ENCODE measurements at places on chromosomes 12 and 14. TPM values are rescaled to one million over a fixed set of nuclear protein-coding genes. Genes with fewer than 3 reads are reported as not detected.

Gene CCDC38
- total RNA-seq, result not detected

Gene ATG14
- 10.9 TPM for total RNA-seq

Gene ABHD12B
- total RNA-seq, result not detected

Gene NTS
- total RNA-seq, result not detected

Gene NEUROD4
- total RNA-seq, result not detected

Gene DCD
- not detected for total RNA-seq

DNA sequence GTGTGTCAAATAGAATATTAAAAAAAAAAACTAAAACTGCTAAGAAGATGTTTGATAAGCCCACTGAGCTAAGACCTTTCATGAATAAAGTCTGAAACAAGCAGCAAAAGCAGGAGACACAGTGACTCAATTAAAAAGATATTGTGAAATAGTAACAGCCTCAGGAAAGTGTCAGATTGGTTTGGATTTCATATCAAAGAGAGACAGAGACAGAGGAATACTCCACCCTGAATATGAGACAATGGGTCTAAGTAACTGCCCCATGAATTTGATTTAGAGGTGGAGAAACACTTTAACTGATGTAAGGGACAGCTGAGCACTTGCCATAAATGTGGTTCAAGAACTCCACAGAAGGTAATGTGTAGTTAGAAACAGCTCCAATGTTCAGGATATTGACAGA is 277.9 kb upstream of the FOXG1 start:
- no peak for DNase-seq

DNA sequence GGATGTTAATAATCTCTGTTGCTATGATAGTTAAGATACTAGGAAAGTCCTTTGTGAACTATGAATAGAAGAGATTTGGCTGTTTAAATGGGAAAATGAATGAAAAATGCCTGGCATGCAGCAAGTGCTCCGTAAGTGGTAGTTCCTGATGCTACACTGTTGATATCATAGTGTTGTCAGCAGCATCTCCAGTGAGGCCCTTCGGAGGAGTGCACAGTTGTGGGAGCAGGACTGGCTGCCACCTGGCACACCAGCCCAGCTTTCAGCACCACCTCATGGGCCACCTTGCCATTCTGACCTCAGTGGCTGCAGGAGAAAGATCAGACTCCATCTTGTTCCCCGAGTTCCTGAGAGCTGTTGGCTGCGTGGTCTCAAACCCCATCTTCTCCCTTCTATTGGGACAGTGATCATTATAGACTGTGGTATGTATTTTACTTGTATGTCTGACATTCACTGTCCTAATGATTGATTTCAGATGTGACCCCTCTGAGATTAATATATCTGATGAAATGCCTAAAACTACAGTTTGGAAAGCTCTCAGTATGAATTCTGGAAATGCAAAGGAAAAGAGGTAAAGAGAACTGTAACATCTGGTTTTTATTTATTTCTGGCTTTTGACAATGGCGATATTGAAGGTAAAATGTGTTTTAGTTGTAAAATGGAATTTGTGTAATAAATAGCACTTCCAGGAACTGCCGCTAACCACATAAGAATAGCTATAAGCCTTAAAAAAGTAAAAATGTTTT is 80.9 kb downstream of the SLC4A8 start:
- DNase-seq, result no peak

GRCh38 chr12:55797068-55797467 is 20.5 kb downstream of the SARNP start:
- peak; percentile 54 for DNase-seq

DNA sequence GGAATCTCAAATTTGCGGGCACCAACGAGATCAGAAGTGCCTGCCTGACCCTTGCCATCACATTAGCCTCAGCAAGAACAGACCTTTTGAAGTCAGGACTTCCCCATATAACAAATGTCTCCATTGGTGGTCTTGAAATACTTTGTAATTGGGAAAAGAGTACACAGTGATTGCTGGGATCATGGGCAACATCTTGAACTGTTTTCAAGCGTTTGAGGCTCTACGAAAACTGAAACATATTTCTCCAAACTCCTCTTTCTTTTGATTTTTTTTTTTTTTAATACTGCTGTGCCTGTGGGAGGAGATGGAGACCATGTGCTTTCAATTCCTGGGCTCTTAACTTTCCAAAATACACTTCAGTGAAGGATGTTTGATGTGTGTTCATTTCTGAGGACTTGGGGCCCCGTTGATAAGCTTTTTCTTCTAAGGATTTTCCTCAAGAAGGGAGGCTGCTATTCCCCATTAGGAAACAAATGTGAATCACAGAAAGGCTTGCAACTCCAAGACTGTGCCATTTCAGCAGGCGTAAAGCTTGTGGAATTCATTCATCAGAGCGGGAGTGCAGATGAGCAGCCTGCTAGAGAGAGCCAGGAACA is 94.5 kb downstream of the TMEM132C start:
- DNase-seq, result no peak

- no peak for DNase-seq
Observed at GRCh38 chr14:58794993-58795762, 157.4 kb downstream of the DACT1 start.

DNA sequence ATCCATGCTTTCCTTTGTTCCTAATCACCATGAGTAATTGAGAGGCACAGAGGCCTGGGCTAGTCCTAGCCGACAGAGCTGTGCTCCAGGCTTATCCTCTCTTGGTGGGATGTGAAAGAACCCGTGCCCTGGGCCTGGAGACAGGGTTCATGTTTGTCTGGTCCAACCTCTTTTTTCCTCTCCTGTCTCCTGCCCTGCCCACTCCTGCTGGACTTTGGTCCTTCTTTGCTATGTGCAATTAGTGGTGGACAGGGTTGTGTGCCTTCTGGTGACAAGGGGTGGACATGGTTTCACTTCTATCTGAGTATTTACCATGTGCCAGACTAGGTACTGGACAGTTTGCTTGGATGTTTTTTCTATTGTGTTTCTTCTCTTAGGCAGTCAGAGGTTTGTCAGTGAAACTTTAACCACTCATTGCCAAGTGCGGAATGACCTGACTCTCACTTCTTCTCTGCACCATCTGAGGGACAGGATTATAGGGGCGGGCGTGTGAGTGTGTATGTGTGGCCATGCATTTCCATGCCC is 126.1 kb downstream of the SMOC1 start:
- no peak for DNase-seq

DNA sequence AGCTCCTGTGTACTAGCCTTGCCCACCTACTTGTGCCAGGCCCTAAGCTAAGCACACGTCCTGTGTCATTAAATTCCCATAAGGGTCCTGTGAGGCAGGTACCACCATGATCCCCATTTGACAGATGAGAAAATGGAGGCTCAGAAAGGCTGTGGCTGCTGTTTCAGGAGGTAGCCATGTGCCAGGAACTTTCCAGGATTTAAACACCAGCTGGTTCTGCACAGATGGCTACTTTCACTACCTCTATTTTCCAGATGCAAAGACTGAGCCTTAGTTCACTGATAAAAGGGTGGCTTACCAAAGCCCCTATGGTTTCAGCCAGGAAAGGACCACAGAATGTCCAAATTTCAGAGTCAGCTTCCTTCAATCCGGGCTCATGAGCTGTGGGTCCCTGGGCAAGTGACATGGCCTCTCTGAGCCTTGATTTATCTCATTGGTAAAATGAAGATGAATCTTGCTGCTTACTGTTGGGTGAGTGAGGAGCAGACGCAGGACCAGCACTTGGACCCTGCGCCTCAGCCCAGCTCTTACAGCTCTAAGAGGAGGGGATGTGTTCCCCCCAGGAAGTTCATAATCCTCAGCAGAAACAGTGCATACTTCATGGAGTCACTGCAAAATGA is 23.5 kb downstream of the CMKLR1 start:
- DNase-seq, result no peak

DNA sequence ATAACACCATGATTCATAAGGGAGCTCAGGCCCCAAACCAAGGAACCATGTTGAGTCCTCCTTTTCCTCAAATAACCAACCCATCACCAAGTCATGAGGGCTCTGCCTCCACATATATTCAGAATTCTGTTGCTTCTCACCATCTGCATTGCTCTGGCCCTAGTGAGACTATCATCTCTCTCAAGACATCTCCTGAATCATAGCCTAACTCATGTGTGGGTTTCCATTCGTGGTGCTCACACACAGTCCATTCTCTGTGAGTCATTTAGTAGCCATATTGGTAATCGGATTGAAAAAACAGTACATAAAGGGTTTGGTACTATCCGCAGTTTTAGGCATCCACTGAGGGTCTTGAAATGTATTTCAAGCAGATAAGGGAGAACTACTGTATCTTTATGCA is 5.1 kb upstream of the SLC38A2 start:
- DNase-seq, result no peak

GRCh38 chr12:8572507-8572906 is 31.8 kb upstream of the CLEC4E start:
- no peak for DNase-seq

- DNase-seq, result no peak
Observed at GRCh38 chr14:99873653-99874052, 80.4 kb downstream of the EML1 start.

DNA sequence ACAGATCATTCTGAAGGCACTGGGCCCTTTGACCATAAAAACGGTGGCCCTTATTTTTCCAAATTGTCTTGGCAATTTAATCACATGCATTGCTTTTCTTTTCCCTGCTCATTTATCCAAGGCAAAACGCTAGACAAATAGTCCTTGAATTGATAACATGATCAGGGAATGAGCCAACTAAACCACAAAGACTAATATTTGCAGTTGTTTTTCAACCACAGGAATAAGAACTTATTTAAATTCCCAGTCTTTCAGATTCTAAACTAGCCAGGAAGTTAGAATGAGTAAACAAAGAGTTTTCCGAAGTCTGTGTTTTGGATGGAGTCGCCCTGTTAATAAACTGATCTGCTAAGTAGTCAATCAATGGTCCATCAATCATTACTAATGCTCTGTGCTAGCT is 14.9 kb downstream of the TBX5 start:
- DNase-seq, result no peak

GRCh38 chr12:47214001-47214619 is 134.4 kb upstream of the AMIGO2 start:
- DNase-seq, result no peak

DNA sequence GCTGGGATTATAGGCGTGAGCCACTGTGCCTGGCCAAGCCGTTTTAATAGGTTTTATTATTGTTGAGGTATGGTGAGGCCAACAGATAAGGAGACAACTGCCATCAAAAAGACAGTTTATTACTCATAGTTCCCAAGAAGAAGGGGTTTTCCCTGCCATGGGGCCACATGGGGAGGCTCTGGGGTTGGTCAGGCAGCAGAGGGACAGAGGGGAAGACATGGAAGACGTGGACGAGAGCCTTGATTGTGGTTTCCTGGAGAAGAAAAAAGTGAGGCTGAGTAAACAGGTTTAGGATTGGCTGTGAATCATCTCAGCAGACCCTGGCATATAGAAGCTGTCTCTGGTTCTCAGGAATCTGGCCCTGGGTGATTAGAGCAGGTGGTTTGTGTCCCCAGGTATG is 69.9 kb downstream of the FOXN4 start:
- no peak for DNase-seq

Measured in renal cortical epithelial cell (primary cell).